ENCODE measurements at places on chromosomes 6 and 20. TPM values are rescaled to one million over a fixed set of nuclear protein-coding genes. Genes with fewer than 3 reads are reported as not detected.

GRCh38 chr20:36872852-36873251 is 3.1 kb upstream of the TLDC2 start:
- H3K27me3 ChIP-seq: no peaks in the 10 kb centered on the region
- no peaks in the 10 kb centered on the region for H3K36me3 ChIP-seq
- no peaks in the 10 kb centered on the region for H3K4me1 ChIP-seq
- H3K4me3 ChIP-seq: no peak overlapping the region
- DNase-seq: no peak

DNA sequence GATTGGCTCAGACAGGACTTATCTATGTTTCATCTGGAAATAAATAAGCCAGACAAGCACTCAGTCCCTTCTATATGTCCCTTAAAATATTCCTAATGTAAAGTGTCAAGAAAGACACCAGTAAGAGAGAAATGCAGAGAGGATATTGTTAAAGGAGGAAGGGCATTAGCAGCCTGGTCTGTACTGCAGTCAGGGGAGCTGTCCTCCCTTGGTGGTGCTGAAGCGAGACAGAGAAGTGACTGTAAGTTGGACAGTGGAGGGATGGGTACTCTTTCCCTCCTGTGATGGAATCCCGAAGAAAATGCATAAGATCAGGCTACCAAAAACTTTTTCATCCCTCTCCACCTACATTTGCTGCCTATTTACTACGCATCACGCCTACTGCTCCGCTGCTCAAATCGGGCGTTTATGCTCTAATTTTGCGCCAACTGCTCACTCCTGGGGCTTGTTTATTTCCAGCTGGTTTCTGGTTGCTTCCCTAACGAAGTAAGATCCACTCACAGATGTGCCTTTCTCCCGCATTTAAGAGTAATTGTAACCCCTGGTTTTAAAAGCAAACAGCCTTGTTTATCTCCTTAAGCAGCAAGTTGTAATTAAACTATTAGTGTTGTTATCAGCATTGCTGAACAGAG is 35.2 kb downstream of the PHACTR1 start:
- peaks cover 13% of the 10 kb centered on the region for H3K4me1 ChIP-seq
- no peak for DNase-seq
- no peak overlapping the region for H3K27ac ChIP-seq
- no peaks in the 10 kb centered on the region for H3K27me3 ChIP-seq

- H3K27ac ChIP-seq: no peak overlapping the region
- peaks cover 16% of the 10 kb centered on the region for H3K36me3 ChIP-seq
- no peaks in the 10 kb centered on the region for H3K27me3 ChIP-seq
- H3K4me1 ChIP-seq: no peaks in the 10 kb centered on the region
- DNase-seq: no peak
- no peak overlapping the region for H3K4me3 ChIP-seq
Measured at GRCh38 chr6:8057263-8057662, 6.9 kb downstream of the BLOC1S5 start.

DNA sequence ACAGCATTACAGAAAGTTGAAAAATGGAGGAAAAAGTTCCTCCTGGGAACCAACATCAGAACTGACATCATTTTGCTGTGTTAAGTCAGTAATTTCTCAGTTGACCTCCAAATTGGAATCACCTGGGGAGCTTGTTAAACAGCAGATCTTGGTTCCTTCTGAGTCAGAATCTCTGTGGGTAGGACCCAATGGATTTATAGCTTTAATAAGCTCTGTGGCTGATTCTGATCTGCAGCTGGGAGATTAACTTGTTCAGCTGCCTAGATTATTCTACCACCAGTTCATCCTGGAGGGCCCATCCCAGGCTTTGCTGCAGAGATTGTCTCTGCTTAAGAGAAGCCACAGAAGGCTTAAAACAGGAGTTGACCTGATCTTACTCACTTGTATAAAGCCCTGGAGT is 90.7 kb upstream of the POPDC3 start:
- H3K36me3 ChIP-seq: no peaks in the 10 kb centered on the region
- H3K27ac ChIP-seq: no peak overlapping the region
- no peak overlapping the region for H3K4me3 ChIP-seq
- no peaks in the 10 kb centered on the region for H3K27me3 ChIP-seq
- H3K4me1 ChIP-seq: no peaks in the 10 kb centered on the region

GRCh38 chr20:20812136-20812535 is 99.7 kb upstream of the RALGAPA2 start:
- H3K27ac ChIP-seq: no peak overlapping the region
- H3K4me1 ChIP-seq: no peaks in the 10 kb centered on the region
- DNase-seq: no peak
- H3K27me3 ChIP-seq: no peaks in the 10 kb centered on the region
- H3K36me3 ChIP-seq: no peaks in the 10 kb centered on the region
- H3K4me3 ChIP-seq: no peak overlapping the region

DNA sequence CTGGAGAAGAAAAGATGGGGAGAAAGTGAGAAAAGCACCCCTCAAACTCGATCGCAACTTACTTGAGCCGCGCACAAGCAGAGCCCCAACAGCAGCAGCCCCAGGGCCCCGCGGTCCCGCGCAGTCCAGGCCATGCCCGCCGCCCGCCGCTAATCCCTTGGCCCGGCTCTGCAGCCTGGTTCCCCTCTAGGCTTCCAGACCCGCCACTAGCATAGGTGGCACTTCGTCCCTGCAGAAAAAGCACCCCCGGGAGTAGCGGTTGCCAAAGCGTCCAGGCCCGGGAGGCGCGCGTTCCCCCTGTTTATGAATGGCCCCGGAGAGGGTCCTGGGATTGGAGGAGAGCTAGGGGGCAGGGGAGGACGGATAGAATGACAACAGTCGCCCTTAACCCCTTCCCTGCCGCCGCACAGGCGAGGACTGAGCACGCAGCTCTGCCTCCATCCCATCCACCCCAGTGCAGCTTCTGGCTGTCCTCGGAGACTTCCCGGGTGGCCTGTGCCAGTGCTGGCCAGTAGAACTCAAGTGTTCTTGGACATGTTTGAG is 19.9 kb downstream of the COL9A1 start:
- H3K27me3 ChIP-seq: no peaks in the 10 kb centered on the region
- DNase-seq: no peak
- no peak overlapping the region for H3K4me3 ChIP-seq

- DNase-seq: no peak
- H3K27me3 ChIP-seq: no peaks in the 10 kb centered on the region
Measured at GRCh38 chr6:21601339-21601923, 7.9 kb downstream of the SOX4 start.

GRCh38 chr6:49121970-49122369 is 341.1 kb downstream of the MMUT start:
- DNase-seq: no peak
- H3K27me3 ChIP-seq: no peaks in the 10 kb centered on the region
- H3K4me1 ChIP-seq: no peaks in the 10 kb centered on the region
- no peak overlapping the region for H3K4me3 ChIP-seq

The LAMA4 gene
- 56.5 TPM for total RNA-seq

The SOX18 gene
- 57.2 TPM for total RNA-seq

The CCN5 gene
- total RNA-seq: 134 TPM
